ENCODE measurements at places on chromosomes 4 and X.

- no peak for DNase-seq
Observed at GRCh38 chrX:13968198-13968597, 61.5 kb downstream of the GEMIN8 start.

- DNase-seq = peak; percentile 94
Observed at GRCh38 chr4:170259631-170260153, 169.9 kb upstream of the AADAT start.

GRCh38 chrX:104435249-104435648, 130.8 kb upstream of the IL1RAPL2 start:
- DNase-seq = no peak

GRCh38 chrX:114619874-114620273, 36.0 kb downstream of the HTR2C start:
- DNase-seq = peak; percentile 32

GRCh38 chrX:74613370-74614092, 893 bp downstream of the RLIM start:
- DNase-seq = peak; percentile 68

GRCh38 chr4:153909672-153910071, 120.8 kb upstream of the SFRP2 start:
- DNase-seq = no peak

DNA sequence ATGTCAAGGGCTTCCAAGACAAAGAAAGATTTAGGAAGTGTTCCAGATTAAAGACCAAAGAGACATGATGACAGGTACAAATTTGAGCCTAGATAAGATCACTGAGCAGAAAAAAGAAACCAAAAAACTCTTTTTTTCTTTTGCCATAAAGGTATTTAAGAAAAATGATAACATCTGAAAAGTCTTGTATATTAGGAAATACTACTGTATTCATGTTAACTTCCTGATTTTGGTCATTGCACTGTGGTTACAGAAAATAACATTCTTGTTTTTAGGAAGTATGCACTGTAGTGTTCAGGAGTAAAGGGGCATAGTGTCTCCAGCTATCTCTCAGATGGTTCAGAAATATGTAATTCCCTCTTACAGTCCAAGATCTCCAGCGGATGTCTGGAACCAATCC, 37.1 kb downstream of the RWDD4 start:
- peak; percentile 69 for DNase-seq

DNA sequence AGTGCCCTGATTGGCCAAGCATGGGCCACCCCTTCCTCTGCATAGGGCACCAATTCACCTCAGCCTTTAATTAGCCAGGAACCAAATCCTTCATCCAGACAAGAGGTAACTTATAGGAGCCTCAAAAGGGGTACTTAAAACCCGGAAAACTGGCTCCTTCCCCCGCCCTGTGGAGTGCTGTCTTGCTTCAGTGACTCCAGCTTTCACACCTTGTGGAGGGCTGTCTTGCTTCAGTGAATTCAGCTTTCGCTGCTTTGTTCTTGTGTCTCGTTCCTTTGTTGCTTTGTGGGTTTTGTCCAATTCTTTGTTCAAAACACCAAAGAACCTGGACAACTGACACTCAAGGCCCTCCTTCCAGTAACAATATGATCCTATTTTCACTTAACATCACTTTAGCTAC, 82.2 kb upstream of the FRG1 start:
- DNase-seq = no peak

Data from hematopoietic multipotent progenitor cell treated with erythropoietin and hydrocortisone succinate and interleukin-3 and kit ligand, for 4 days (in vitro differentiated cells).